ENCODE measurements at places on chromosomes 4 and X.

DNA sequence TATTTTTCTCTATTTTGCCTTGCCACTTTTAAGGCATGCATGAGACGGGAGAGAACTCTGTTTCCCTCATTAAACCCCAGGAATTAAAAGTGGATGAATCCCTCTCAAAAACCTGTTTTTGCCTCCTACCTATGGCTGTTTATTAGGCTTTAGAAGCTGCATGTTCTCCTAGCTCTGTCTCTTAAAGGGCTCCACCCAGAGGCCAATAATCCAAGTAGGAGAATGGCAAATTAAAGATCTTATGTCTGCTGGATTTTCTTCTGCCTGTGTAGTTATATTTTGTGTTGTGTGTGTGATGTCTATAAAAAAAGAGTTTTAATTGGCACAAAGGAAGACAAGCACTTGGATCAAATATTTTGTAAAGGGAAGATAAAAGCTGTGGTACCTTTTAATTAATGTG lies 32.4 kb downstream of the MAGEC1 start:
- no peak for DNase-seq

DNA sequence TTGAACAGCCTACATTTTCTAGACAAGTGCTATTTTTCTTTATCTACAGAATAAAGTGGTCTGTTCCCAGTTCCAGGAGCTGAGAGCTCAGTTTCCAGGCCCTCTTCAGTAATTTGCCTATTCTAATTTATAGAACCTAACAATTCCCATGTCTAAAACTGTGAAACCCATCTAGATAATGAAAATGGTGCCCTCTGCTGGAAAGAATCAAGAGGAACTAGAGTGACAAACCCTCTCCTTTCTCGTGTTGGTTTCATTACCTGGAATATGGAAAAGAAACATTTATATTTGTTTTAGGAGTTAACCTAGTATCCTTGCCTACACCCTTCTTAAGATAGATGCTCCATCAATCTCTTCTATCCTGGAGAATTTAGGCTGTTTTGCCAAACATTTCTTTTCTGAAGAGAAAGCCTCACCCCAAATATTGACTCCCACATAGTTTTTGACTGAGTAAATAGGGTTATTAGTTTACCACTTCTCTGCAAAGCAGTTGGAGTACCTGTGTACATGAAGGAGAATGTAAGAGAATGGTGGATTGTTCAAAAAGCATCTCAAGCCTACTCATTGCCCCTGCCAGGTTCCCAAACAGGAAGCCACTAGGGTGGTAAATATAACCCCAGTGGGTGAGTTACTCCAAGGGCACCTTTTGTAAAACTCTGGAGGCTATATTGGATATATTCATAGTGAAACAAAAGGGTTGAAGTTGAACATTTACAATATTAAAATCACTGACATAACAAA lies 121.6 kb downstream of the RASL11B start:
- DNase-seq, result no peak

DNA sequence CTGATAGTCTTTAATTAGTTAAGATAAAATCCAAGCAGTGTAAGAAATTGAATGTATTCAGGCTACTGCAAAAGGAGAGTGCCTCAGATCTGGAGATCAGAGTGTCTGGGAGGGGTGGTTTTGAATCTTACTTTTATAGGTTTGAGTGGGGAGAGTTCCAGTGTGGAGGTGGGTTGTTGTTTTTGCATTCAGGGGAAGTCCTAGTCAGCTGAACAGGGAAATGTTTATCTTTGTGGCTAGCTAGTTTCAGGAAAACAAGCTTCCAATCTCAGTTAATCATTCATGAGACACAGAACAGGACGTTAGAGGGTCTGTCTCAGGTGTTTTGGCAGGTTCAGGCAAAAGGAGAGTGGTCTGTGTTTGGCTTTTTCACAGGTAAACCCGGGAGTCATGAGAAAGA lies 26.0 kb downstream of the ZNF81 start:
- DNase-seq, result no peak

GRCh38 chr4:55215087-55215486 lies 89.7 kb upstream of the KDR start:
- DNase-seq, result no peak

GRCh38 chr4:89101256-89102161 lies 9.8 kb upstream of the TIGD2 start:
- no peak for DNase-seq

DNA sequence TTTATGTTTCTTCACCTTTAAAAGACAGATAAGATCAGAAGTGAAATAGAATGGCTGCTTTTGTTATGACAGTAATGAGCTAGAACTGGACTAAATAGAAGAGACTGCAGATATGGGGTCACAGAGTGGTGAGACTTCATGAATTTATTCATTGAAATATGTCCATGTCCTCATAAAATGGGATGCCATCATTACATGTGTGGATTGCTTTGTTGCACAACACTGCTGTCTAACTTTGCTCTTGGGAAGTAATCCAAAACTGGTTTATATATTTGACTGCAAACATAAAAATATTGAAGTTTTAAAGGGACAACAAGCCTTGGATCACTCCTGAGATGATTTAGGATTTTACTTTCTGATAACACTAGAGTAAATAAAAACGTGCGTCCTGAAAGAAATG lies 209.2 kb upstream of the FAT4 start:
- DNase-seq, result no peak

DNA sequence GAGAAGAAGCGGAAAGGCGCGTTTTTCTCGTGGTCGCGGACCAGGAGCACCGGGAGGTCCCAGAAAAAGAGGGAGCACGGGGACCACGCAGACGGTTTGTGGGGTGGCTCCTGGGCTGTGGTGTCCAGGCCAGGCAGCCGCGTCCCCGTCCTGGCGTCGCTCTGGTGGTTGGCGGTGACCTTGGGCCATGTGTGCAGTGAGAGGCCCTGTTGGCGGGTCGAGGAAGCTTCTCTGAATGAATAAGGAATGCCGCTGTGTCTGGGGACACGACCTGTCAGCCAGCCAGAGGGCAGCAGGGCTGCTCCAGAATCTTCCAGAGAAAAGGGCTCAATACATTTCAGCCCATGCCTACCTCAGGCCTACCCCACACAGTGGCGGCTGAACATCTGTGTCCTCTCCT lies 24.3 kb upstream of the HGFAC start:
- DNase-seq, result no peak

DNA sequence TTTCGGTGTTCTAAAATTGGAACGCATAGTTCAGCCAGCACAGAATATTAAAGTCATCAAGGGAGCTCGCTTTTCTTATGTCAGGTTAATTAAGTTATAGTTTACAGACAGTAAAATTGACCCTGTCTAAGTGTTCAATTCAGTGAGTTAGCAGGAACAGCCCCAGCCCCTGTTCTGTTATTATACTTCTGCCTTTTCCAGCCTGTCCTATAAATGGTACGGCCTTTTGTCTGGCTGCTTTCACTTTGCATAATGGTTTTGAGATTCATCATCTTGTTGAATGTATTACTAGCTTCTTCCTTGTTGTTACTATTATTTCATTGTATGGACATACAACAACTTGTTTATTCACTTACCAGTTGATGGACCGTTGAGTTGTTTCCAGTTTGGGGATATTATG lies 9.5 kb downstream of the CXCL13 start:
- no peak for DNase-seq

GRCh38 chr4:143357161-143357845 lies 20.6 kb downstream of the GAB1 start:
- DNase-seq, result no peak

DNA sequence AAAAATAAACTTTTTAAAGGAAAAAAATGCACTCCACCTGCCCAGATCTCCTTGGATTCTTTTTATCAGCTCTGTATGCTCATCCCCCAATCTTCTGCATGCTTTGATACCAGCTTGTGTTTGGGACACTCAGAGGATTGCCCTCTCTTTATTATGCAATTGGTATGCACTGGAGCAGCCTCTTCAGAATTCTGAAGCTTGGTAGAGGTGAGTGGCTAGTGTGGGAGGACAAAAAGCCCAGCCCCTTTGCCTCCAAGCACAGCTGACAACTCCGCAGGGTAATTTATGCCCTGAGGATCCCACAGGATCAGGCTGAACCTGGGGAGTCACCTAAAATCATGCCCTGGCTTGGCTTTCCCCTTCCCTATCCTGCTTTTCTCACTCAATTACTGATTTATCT lies 16.7 kb downstream of the IL21 start:
- no peak for DNase-seq

DNA sequence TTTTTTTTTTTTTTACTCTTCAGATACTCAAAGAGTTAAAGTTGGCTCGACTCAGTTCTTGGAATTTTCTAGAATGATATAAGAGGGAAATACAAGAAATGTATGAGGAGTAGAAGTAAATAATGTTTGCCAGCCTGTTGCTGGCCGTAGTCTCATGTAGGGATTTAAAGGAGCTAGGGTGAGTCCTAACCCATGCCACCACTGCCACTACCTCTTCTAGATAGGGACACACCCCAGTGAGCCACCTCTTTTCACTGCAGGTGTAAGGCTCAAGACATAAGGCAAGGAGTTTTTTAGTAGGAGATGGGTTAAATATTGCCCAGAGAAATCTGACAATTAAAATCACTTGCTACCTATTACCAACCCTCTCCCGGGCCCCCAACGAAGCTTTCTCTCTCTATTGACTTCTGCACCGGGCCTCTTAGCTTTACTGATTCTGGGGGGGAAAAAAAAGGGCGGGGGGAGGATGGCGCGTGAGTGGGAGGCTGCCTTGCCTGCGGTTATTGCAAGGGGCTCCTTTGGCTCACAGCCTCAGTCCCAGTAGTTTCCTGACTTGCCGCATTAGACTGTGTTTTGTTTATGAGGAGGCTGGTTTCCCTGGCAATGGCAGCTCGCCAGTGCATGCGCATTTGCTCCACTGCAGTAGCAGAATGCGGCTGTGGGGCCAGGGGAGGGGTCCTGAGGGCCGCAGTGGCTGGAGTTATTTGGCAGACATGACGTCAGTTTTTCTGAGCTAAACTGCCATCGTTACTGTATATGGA lies 3.0 kb downstream of the LINC00632 start:
- DNase-seq, result no peak

DNA sequence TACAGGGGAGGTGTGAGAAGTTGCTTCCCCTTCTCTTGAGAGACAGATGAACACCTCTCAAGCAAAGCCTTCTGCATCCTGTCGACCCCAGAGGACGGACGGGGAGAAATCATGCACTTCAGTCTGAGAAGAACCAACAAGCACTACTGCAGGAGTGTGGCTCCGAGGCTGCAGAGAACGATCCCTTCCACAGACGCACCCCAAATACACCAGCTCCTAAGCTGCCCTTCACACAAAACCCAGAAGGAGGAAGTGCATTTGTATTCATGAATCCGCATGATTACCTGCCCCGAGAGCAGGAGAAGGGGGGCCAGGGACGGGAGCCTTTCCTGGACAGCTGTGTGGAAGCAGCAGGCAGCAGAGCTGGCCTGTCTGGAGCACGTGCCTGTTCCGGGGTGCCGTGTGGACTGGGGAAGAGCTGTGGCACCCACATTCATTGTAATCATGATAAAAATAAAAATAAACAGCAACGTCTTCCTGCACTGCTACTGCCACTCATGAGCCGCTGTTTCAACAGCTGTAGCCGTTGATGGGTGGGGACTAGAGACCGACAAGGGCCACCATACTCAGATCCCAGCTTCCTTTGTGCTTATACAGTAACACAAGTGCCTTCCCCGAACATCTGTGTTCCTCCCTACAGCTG lies 42.9 kb downstream of the ACSL1 start:
- no peak for DNase-seq

GRCh38 chr4:128241019-128241418 lies 46.6 kb downstream of the PGRMC2 start:
- no peak for DNase-seq

- no peak for DNase-seq
These were observed 746 bp upstream of the AADAT start for GRCh38 chr4:170090352-170091052.

- DNase-seq, result no peak
These were observed 218.6 kb upstream of the FAM47A start for GRCh38 chrX:34350561-34351335.

- no peak for DNase-seq
These were observed 206.8 kb upstream of the HAND2 start for GRCh38 chr4:173736840-173737239.

GRCh38 chr4:75895744-75896314 lies 6.4 kb downstream of the PPEF2 start:
- no peak for DNase-seq

GRCh38 chr4:155672342-155672741 lies 5.7 kb downstream of the GUCY1A1 start:
- DNase-seq, result no peak

GRCh38 chr4:5858020-5858769 lies 34.7 kb downstream of the CRMP1 start:
- DNase-seq, result no peak

DNA sequence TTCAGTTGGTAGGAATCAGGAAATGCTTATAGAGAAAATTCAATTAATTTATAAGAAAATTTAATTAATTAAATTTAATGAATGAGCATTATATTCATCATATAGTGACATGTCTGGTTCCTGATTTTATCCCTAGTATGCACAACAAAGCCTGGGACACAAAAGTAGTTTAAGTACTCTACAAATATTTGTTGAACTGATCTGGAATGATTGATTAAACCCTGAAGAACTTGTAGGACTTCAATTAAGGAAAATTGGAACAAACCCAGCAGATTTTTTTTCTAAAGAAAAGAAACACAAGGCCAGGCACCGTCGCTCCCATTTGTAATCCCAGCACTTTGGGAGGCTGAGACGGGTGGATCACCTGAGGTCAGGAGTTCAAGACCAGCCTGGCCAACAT lies 4.5 kb upstream of the APELA start:
- no peak for DNase-seq

GRCh38 chr4:13701937-13702446 lies 74.5 kb upstream of the BOD1L1 start:
- DNase-seq, result no peak

GRCh38 chr4:114615435-114615834 lies 16.8 kb downstream of the UGT8 start:
- no peak for DNase-seq

DNA sequence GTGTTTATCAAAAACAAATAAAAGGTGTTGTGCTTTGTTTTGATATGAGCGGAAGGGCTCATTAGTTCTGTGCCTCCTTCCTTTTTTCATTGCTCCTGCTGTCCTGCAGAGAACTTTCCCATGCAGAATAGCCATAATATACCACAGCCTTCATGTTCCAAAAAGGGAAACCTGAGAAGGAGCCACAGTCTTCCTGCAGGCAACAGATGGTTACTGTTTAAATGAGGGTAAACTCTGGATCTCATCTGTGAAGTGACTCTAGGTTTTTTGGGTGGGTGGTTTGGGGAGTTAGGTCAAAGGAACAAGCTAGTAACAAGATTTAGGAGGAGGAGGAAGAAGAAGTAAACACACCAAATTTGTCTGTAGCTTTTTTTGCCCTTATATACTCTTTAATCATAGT lies 131.8 kb downstream of the BMPR1B start:
- no peak for DNase-seq
